Cardiac muscle cell (in vitro differentiated cells and primary cell): ENCODE measurements at places on chromosomes 5 and 9. TPM values are rescaled to one million over a fixed set of nuclear protein-coding genes. Genes with fewer than 3 reads are reported as not detected.

FGF10 gene
- 43.7 and 68.6 TPM in 2 replicates for polyA plus RNA-seq

CORO2A gene
- 1.1 and 2.0 TPM in 2 replicates for polyA plus RNA-seq

ZDHHC21 gene
- 3.9 and 6.5 TPM in 2 replicates for polyA plus RNA-seq

NSA2 gene
- polyA plus RNA-seq, result 44.9 and 46.1 TPM in 2 replicates

PGM5 gene
- 16.8 and 26.4 TPM in 2 replicates for polyA plus RNA-seq

SPAG8 gene
- polyA plus RNA-seq, result 4.2 and 6.1 TPM in 2 replicates

BNC2 gene
- 0.55 and 1.5 TPM in 2 replicates for polyA plus RNA-seq

NREP gene
- polyA plus RNA-seq, result 981 and 1,191 TPM in 2 replicates
